Stimulated activated CD4-positive, alpha-beta T cell treated with anti-CD3 and anti-CD28 coated beads, Interleukin-4, amount 100 ng/mL, for 1 hour (primary cell): ENCODE measurements at places on chromosomes 13 and 19.

- DNase-seq, result no peak
Observed at GRCh38 chr19:4600893-4601292, 38.4 kb upstream of the TNFAIP8L1 start.

GRCh38 chr19:5563008-5563431 lies 4.7 kb downstream of the TINCR start:
- DNase-seq, result no peak

GRCh38 chr13:33372251-33372919 lies 86.8 kb upstream of the STARD13 start:
- DNase-seq, result no peak

GRCh38 chr13:51924756-51925544 lies 63.2 kb downstream of the CCDC70 start:
- DNase-seq, result no peak

GRCh38 chr13:90535421-90535820 lies 812.1 kb upstream of the MIR17HG start:
- DNase-seq, result no peak

- no peak for DNase-seq
Observed at GRCh38 chr19:18262917-18263316, 11.3 kb downstream of the IQCN start.

DNA sequence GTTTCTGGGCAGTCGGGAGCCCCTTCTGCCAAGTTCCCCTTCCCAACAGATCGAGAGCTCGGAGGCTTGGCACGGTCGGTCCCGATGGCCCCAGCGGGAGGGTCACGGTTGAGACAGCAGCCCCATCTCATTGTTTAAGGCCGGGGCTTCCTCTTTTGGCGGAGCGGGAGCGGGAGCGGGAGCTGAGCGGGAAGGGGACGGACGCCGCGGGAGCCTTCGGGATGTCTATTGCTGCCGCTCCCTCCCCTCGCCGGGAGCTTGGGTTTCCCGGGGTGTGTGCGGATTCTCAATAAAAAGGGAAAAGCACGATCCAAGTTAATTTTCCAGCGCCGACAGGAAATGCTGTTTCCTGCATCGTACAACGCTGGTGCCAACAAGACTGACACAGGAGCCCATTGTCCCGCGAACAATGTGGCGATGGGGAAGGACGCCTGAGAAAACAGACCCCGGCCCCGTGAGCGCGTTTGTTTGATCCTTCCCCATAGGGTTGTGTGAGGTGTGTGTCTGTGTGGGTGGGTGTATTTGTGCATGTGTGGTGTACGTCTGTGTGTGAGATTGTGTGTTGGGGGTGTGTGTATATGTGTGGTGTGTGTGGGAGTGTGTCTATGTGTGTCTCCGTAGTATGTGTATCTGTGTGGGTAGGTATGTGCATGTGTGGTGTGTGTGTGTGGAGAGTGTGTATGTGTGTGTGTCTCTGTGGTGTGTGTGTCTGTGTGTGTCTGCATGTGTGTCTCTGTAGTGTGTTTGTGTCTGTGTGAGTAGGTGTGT lies 36.3 kb upstream of the FLT1 start:
- DNase-seq, result no peak

DNA sequence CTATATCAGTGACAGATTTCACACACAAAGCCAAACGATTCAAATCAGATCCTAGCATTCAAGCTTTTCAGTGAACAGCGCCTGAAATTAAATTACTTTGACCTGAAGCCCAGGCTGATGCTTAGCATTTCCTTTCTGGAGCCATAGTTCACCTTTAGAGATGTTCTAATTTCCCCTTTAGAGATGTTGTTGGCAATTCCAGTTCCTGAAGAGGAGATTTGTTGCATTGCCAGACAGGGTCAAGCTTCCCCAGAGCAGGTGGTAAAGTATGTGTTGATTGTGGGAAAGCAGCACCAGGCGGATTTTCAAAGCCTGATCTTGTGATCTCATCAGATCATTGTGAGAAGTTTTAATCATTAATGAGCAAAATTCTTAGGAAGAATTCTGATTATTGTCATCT lies 609.8 kb upstream of the KLF12 start:
- no peak for DNase-seq

- no peak for DNase-seq
Observed at GRCh38 chr19:33432015-33432414, 58.5 kb downstream of the CEBPG start.

DNA sequence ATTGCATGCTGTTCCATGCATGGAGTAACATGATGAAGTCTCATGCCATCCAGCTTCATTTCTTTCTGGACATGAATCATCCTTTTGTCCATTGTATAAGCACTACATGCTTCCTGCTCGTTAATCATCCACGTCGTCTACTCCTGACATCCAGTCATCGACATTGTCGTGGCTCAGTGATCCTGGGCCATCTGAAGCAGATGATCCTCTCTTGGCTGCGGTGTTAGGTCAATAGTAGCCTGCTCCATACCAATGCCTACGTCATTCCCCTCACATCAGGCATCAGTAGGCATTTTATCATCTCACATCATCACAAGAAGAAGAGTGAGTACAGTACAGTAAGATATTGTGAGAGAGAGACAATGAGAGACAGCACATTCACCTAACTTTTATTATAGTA lies 7.9 kb upstream of the MYO16 start:
- no peak for DNase-seq

- DNase-seq, result no peak
Observed at GRCh38 chr13:101035119-101035620, 360.6 kb upstream of the TMTC4 start.

DNA sequence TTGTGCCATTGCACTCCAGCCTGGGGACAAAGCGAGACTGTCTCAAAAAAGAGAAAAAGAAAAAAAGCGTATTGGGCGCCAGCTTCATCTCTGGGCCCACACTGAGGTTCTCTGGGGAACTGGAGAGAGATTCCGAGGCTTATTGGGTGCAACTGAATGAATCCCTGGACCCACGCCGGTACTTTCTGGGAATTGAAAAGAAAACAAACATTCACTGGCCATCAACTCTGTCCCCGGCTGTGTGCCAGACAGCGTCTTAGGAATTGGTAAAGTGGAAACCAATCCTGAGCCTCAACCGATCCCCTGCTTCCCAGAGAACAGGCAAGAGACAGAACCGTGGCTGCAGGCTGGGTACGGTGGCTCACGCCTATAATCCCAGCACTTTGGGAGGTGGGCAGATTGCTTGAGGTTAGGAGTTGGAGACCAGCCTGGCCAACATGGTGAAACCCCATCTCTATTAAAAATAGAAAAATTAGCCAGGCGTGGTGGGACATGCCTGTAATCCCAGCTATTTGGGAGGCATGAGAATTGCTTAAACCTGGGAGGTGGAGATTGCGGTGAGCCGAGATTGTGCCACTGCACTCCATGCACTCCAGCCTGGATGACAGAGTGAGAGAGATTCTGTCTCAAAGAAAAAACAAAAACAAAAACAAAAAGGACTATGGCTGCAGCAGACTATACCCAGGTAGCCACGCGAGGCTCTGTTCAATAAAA lies 8.6 kb downstream of the ANO8 start:
- DNase-seq, result no peak

DNA sequence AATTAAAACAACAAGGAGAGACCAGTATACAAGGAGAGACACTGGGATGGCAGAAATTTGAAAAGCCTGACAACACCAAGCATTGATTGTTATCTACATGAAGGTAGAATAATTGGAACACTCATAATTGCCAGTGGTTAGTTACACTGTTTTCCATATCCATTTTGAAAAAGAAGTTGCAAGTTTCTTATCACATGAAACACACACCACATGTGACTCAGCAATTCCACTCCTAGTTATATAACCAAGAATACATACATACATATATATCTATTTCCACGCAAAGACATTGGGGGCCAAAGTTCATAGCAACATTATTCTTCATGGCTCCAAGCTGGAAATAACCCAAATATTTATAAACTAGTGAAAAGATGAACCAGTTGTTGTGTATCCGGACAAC lies 15.2 kb upstream of the PABPC3 start:
- no peak for DNase-seq

GRCh38 chr13:53041968-53042516 lies 13.4 kb downstream of the OLFM4 start:
- DNase-seq, result no peak
